NCI-H187 treated with DMSO at 0.1 percent for 48 hours (cell line): ENCODE measurements at places on chromosomes 4 and X.
A peak's percentile ranks its signal among the peaks of the same experiment; 100 is the strongest.

DNA sequence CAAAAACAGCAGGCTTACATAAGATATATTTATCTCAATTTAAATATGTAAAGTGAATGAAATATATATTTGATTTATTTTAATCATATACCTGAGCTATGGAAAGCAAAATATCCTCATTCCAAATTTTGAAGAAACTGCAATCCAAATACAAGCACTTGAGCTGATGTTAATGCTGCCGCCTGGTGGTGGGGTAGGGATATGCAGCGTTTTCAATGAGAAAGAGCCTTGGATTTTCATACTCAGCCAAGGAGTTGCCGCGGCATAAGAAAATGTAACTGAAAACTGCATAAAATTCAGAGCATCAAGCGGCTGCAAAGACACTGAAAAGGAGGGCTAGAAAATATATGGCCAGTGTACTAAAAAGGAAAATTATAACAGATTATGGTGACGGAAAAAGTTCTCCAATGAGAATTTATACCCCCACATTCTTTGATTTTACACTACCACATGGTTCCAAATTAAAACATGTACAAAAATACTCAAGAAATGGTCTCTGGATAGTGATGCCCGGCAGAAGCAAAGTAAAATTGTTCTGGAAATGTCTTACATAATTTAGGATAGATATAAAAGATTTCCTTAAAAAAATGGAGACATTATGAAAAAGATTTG lies 660.3 kb upstream of the PITX2 start:
- no peak for DNase-seq

DNA sequence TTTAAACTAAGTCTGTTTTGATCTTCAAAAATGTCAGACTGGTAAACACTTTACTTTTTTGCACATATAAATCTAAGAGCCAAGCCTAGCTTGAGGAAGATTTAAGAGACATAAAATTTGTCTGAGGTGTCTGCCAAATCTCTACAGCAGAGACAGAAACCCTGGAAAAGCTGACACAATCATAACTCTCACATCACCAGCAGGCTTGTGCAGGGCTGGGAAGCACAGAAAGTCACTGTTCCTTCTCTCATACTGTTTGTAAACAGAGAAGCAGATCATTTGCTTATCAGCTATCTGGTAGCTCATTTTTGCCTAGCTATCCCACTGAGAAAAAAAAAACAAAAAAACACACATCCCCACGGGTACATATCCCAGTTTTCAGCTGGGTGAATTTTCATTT lies 7.0 kb downstream of the ENOX2 start:
- no peak for DNase-seq

GRCh38 chr4:83259586-83259985 lies 25.0 kb downstream of the COQ2 start:
- DNase-seq = no peak

GRCh38 chr4:3082925-3083515 lies 8.5 kb downstream of the HTT start:
- no peak for DNase-seq

GRCh38 chr4:6111354-6111960 lies 88.9 kb downstream of the JAKMIP1 start:
- no peak for DNase-seq

GRCh38 chrX:6226596-6227452 lies 1.8 kb downstream of the NLGN4X start:
- DNase-seq = no peak

DNA sequence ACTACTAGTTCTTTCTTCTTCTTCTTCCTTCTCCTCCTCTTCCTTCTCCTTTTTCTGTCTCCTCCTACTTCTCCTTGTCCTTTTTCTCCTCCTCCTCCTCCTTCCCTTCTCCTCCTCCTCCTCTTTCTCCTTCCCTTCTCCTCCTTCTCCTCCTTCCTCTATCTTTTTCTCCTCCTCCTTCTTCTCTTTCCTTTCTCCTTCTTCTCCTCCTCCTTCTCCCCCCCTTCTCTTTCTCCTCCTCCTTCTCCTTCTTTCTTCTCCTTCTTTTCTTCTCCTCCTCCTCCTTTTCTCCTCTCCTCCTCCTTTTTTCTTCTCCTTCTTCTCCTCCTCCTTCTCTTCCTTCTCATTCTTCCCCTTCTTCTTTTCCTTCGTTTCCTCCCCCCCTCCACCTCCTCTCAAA lies 21.8 kb upstream of the NAP1L5 start:
- no peak for DNase-seq

- DNase-seq = no peak
Measured at GRCh38 chr4:158624889-158625478, 46.7 kb downstream of the C4orf46 start.

GRCh38 chr4:123632693-123633030 lies 236.1 kb downstream of the SPRY1 start:
- DNase-seq = no peak

- DNase-seq = no peak
Measured at GRCh38 chr4:4791299-4792111, 68.0 kb upstream of the MSX1 start.

DNA sequence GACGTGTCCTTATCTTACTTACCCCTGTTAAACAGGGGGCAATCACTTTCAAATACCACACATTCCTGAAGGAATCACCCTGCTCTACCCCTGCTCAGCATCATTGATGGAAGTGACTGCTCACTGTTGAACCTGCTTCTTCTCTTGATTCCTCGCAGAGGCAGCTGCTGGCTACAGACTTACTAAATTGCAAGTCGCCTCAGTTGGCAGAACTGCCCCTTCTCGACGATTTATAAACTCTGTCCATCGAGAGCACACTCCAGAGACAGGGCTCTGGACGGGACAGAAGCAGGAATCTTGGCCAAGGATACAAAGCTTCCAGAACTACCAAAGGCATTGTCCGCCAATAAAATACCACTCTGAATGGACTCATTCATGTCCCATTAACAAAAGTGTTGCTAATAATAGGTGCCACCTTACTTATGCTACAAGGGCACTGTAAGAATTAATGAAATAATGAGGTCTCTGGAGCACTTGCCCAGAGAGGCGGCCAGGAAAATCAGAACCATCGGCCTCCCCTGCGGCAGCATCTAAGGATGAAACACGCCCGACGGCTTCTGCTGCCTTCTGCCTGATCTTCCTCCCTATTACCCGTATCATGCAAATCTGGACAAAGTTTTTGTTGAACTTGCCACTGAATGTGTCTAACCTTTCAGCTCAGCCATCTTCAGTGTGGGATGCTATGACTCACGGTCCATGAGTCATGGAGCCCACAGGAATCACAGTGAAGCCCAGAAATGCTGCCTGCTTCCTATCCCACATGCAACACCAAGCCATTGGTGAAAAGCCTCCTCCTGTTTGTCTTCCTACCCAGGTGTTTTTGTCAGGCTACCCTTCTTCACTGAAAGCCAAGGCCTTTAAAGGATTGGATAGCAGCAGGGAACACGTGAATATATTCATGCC lies 164.9 kb downstream of the MAML3 start:
- DNase-seq = no peak

- no peak for DNase-seq
Measured at GRCh38 chr4:7134737-7135388, 57.5 kb upstream of the SORCS2 start.

- DNase-seq = no peak
Measured at GRCh38 chrX:41452565-41453356, 5.6 kb downstream of the NYX start.

DNA sequence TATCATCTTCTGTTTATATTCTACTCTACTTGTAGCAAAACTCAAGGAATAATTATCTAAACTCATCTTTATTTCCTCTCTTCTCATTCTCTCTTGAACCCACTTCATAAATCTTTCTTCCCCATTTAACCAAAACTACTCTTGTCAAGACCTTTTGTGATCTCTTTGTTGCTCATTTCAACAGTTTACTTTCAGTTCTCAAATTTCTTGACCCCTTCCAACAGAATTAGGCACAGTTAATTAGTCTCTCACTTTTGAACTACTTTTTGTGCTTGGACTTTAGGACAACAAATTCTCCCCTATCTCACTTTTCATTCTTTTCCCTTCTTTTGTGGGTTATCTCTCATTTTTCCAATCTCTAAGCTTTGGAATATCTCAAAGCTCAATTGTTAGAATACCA lies 27.4 kb upstream of the CAMK2D start:
- no peak for DNase-seq

- DNase-seq = peak; percentile 82
Measured at GRCh38 chr4:73620115-73620792, at the start of gene RASSF6. Gene RASSF6 (minus strand): TSS chr4:73620436. CDS start chr4:73611795, 8,641 bp downstream.

DNA sequence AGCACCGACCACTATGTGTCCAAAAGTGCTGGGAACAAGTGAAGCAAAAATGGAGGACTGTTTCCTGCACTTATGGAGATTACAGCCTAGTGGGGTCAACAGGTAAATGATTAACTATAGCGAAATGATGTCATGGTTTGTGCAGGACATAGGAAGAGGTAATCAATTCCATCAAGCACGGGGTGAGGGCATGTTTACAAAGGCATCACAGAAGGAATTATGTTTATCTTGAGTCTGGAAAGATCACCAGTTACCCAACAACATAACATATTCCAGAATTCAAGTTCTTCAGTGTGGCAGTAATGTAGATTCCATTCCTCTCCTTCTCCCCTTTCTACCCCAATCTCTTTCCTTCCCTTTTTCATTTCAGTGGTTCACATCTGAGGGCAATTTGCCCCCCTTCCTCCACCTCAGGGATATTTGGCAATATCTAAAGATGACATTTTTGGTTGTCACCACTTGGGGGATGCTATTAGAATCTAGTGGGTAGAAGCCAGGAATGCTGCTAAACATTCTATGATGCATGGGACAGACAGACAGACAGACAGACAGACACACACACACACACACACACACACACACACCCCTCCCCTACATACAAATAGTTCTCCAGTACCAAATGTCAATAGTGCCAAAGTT lies 24.1 kb downstream of the FAM47E start:
- DNase-seq = no peak

DNA sequence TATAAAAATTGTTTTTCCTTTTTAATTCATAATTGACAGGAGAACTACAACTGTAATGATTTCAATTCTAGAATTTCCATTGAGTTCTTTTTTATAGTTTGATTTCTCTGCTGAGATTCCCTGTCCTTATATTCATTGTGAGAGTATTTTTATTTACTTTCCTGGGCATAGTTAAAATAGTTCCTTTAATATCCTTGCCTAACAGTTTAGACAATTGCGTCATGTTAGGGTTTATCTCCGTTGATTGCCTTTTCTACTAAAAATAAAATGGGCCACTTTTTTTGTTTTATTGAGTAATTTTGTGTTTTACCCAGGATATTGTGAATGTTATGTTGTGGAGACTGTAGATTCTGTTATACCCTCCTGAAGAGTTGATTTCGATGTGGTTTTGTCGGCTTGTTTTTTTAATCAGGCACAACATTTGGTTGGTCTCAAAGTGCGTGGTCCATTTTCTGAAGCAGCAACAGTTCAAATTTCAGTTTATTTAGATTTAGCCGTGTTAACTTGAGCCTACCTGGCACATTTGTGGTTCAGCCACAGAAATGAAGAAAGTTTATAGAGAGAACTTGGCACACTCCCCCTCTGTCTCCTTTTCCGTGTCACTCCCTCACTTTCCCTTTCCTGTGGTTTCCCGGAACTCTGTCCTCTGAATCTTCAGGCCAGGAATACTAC lies 16.0 kb upstream of the PRRG1 start:
- DNase-seq = no peak

GRCh38 chr4:143597276-143597675 lies 83.8 kb downstream of the SMARCA5 start:
- DNase-seq = no peak

DNA sequence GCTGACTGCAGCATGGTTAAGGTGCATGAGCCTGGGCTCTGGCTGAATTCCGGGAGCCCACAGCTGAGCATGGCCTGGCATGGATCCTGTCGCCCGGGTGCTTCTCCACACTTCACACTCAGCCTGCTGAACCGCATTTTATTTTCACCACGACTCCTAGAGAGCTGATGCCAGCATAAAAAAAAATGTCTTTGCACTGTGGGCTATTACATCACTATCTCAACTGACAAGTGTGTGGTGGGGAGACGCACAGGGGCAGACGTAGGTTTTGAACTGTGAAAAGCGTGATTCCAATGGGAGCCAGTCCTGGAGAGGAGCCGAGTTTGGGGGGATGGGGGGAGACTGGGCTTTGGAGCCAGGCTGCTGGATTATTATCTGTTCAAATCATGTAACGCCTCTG lies 36.8 kb downstream of the BCOR start:
- no peak for DNase-seq

GRCh38 chr4:81491943-81492342 lies 20.2 kb upstream of the RASGEF1B start:
- DNase-seq = no peak
